T-cell (primary cell): ENCODE measurements at places on chromosomes 5 and 9.

DNA sequence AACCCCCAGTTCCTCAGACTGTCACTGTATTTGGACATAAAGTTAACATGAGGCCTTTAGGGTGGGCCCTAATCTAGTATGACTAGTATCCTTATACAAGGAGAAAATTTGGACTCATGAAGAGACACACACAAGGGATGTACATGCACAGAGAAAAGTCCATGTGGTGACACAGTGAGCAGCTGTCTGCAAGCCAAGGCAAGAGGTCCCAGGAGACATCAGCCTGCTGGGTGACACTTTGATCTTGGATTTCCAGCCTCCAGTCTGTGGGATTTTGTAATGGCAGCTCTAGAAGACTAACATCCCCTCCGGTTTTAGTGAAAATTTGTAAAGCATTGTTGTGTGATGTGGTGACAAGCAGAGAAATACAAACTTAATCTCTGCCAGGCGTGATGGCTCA is 66.1 kb downstream of the RAI14 start:
- no peak for DNase-seq

DNA sequence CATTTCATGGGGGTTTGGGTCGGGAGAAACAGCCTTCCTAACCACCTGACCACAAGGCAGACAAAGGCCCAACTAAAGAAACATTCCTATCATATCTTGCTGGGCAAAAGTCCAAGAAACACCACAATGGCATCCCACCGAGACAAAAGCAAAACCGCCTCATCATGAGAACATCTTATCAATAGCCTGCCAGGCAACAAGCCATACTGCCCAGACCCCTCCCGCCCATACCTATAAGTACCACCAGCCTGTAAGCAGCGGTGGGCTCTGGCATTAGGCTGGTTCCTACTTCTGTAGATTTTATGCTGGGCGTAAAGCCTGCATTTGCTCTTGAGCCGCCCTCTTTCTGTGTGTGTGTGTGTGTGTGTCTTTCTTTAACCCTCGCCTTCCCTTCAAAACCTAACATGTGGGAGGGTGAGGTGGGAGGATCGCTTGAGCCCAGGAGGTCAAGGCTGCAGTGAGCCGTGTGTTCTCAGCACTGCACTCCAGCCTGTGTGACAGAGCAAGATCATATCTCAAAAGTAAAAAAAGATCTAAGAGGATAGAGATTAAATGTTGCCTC is 56.9 kb downstream of the PDE6A start:
- DNase-seq: no peak

DNA sequence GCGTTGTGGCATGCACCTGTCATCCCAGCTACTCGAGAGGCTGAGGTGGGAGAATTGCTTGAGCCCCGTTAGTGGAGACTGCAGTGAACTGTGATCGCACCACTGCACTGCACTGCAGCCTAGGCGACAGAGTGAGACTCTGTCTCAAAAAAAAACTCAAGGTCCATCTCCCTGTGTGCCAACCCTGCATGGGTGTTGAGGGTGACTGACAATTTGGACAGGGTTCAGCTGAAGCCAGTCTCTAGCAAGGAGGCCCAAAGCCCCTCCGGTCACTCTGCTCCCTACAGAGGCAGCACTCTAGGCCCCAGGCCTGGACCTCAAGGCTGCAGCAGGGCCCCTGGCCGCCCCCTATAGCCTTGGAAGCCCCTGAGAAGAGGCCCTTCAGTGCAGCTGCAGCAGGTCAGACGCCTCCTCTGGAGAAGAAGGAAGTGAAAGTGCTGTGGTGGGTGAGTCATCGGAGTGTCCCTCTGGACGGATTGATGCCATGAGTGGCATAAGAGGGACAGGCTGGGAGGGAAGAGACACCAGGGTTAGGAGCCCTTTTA is 39.2 kb upstream of the NEK6 start:
- no peak for DNase-seq

DNA sequence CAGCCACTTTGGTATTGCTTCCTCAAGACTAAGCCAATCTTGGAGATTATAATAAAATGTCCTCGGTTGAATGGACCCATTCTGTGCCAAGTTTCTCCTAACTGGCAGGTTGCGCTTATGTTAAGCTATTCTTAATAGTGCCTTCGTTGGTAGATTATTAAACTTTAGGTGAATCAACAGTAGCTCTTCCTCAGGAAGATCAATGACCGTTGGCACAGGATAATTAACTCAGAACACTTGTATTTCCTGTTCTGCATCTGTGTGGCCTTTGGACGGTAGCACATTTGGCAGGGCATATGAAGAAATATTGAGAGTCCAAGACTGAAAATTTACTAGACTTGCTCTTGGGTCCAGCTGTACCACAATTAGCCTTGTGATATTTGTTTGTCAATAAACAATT is 402.9 kb downstream of the MLLT3 start:
- DNase-seq: no peak

GRCh38 chr5:131305906-131306305 is 42.1 kb downstream of the CDC42SE2 start:
- DNase-seq: no peak

- no peak for DNase-seq
Observed at GRCh38 chr9:26524267-26524666, 368.3 kb downstream of the CAAP1 start.

DNA sequence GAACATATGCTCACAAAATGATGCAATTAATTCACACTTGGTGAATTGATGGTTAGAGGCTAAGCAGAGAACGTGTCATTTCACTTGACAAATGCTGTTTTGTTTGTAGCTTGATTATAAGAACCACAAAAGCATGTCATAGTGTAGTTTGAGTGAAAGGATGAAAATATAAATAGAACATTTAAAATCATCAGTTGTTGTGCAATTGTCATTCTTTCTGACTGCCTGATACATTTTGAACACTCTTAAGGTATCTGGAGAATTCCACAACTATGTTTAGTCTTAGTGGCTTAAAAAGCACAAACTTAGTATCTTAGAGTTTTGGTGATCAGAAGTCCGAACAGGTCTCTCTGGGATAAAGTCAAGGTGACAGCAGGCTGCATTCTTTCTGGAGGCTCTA is 129.4 kb downstream of the BASP1 start:
- DNase-seq: no peak

DNA sequence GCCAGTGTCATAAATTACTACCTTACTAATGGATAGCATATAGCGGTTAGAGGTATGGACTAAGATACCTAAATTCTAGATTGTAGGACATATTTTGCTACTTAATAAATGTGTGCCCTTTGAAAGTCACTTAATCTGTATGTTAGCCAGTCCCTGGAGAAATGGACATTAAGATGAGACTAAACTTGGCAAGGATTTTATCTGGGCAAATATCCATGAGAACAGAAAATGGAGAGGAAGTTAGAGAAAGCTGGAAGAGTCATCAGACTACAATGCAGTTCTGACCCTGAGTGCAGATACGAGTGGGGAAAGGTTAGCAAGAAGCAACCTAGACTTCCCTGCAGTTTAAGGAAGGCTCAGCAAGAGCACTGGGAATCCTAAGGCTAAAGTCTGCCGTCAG is 33.0 kb downstream of the TBCA start:
- DNase-seq: no peak

- DNase-seq: peak; percentile 22
Observed at GRCh38 chr9:129270205-129270604, 92.1 kb upstream of the IER5L start.

GRCh38 chr5:43024217-43024616 is 15.9 kb downstream of the ANXA2R start:
- no peak for DNase-seq

DNA sequence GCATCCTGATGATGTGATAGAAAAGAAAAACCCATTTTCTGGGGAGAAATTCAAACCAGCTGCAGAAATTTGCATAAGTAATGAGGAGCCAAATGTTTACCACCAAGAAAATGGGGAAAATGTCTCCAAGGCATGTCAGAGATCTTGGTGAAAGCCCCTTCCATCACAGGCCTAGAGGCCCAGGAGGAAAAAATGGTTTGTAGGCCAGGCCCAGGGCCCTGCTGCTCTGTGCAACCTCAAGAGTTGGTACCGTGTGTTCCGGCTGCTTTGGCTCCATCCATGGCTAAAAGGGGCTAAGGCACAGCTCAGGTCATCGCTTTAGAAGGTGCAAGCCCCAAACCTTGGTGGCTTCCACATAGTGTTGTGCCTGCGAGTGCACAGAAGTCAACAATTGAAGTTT is 543.1 kb downstream of the ZNF608 start:
- DNase-seq: no peak

GRCh38 chr5:94544031-94544650 is 74.3 kb downstream of the KIAA0825 start:
- DNase-seq: no peak

- DNase-seq: no peak
Observed at GRCh38 chr9:84748112-84748511, 78.6 kb downstream of the NTRK2 start.

- no peak for DNase-seq
Observed at GRCh38 chr9:109953300-109953699, 173.3 kb downstream of the PALM2AKAP2 start.

DNA sequence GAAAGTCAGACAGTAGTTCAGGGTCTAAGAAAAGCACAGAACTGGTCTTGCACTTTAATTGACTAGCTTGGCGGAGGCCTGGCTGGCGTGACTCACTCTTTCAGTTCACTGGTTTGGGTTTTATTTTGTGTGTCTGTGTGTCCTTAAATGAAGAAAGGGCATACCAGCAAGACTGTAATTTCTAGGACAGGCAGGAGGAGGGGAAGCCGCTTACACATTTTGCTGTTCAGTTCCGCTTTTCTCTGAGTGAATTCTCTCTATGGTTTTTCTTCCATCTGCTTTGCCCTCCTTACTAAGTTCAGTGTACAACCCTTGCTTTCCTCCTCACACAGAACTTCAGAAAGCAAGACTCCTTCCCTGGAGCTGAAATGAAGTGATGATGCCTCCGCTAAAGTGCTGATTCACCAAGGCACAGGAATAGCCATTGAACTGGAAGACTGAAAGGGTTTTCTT is 150.8 kb downstream of the MEF2C start:
- DNase-seq: no peak

DNA sequence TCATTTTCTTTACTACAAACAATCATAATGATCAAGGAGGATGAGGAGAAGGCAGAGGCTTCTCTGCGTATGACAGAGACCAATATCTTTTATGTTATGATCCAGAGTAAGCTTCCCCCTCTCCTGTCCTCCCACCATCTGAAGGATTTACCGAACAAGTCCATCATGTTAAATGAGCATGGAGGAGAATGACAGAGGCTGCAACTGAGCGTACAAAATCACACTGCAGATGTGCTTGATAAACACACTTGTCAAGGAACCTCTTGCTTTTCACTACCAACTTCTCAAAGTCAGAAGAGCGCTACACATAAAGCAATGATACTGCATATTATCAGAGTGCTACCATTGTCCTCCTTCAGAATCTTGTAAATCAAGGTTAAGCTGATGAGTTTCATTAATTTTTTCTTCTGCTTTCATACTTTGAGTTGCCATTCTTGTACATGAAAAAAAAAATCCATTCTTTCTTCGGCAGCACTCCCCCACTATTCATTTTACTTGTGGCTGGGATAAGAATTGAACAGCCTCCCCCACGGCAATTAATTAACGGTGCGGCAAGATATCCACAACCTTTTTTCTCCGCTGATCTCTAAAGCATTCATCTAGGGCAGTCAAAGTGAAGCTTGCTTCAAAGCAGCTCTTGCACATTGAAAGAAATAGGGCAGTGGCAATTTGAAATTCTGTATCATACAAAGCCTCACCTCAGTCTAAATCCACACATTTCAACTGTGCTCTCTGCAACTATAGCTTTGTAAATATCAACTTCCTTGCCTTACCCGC is 673.9 kb upstream of the DMAC1 start:
- no peak for DNase-seq

GRCh38 chr9:78064075-78064474 is 32.5 kb upstream of the GNAQ start:
- DNase-seq: no peak

DNA sequence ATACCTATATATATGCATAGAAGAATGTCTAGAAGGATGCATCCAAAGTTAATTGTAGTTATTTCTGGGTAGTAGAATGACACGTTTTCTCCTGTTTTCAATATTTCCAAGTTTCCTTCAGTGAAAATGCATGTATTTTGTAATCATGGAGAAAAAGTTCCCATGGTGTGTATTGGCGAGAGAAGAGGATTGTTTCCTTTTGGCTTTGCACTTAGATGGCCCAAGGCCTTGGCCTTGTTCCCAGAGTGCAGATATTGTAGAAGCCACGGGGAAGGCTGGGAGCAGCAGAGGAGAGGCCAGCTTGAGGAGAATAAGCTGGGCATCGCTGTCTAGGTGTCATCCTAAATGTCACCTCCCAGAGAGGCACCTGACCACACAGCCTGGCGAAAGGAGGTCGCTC is 44.0 kb downstream of the IRF1 start:
- no peak for DNase-seq

- DNase-seq: no peak
Observed at GRCh38 chr5:852431-853401, 1.9 kb upstream of the ZDHHC11 start.

DNA sequence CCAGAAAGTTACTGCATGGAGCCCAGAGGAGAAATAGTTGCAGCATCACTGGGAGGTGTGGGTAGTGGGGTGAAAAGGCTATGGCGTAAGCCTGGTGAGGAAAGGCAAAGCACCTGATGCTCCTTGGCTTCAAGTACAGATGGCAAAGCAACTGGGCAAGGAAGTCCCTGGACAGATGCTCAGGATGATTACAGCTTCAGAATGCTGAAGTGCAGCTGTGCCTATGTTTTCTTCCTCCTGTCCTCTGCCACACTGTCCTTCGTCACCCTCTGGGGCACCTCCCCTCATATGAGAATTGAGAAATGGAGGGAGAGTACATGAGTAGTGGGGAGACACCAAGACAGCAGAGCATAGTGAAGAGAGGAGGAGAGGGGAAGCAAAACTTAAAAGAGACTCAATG is 328.0 kb downstream of the PDE4D start:
- no peak for DNase-seq

- DNase-seq: no peak
Observed at GRCh38 chr5:92704590-92704989, 876.4 kb downstream of the NR2F1-AS1 start.

- no peak for DNase-seq
Observed at GRCh38 chr5:128490761-128491160, 47.3 kb downstream of the FBN2 start.

GRCh38 chr9:96892131-96892530 is 36.5 kb upstream of the NUTM2G start:
- DNase-seq: no peak

DNA sequence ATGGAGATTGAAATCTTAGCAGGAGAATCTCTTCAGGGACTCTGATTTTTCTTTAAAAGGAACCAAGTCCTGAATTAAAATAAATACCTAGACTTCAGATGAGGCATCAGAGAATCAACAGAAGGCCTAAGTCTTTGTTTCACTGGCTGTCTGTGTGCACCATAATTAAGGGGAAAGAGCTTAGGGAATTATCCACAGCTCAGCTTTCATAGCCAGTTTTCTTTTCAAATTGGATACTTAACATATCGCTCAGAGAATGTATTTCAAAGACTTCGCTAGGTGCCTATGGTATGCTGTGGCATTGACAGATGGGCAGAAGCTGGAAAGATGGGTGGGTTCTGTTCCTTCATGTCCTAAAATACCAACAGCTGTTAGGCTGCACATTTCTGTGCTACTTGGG is 325.8 kb downstream of the TMEM38B start:
- DNase-seq: no peak

DNA sequence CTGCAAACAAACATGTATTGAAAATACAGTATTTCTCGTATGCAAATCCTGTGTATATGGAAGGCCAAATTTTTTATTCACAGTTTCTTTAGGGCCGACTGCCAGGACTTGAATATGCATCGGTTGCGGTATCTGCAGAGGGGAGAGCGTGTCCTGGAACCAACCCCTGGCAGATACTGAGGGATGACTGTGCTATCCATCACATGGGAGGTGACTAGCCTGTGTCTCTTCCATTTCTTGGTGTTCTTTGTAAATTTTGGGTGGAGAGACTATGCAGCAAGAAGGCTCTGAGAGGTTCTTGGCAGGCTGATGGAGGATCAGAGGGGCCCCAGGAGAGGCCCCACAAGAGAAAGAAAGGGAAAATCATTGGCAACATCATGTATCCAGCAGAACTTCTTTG is 384.3 kb downstream of the YTHDC2 start:
- no peak for DNase-seq
